Cerebellum (tissue), 4 donors: ENCODE measurements at places on chromosomes 11 and 22. TPM values are rescaled to one million over a fixed set of nuclear protein-coding genes. Genes with fewer than 3 reads are reported as not detected.
A peak's percentile ranks its signal among the peaks of the same experiment; 100 is the strongest.

Gene DKK3
- total RNA-seq: 140 TPM

- no peak for DNase-seq
These were observed 196.4 kb downstream of the LARGE1 start for GRCh38 chr22:33723915-33724314.

Gene RIBC2
- total RNA-seq: 1.9 TPM

DNA sequence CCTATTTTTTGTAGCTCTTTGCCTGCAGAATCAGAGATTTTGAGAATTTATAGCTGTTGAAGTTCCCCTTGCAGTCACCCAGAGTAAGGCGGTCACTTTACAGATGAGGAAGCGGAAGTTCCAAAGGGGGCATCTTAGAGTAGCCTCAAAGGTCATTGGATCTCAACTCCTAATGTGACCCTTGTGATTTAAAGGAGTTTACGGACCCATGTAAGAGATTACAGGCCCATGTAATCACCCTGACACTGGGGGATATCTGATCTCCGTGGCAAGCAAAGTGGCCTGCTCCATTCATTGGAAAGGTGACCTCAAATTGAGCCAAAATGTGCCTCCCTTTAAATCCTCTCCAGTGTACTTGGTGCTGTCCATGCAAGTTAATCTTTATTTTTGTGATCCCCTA, 15.7 kb downstream of the P2RX3 start:
- no peak for DNase-seq

DNA sequence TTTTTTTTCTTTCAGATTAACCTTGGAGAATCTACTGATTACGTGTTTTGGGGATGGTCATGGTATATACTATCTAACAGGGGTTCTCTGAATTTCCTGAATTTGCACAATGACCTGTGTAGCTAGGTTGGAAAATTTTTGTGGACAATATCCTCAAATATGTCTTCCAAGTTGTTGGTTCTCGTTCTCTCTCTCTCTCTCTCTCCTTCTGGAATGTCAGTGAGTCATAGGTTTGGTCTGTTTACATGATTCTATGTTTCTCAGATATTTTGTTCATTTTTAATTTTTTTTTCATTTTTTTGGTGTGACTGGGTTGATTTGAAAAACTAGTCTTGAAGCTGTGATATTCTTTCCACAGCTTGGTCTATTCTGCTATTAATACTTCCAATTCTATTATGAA, 604.0 kb upstream of the ANO3 start:
- no peak for DNase-seq

Gene DCDC1
- 54.1 TPM for total RNA-seq

GRCh38 chr22:41976070-41976901, 7.0 kb downstream of the SEPTIN3 start:
- DNase-seq: peak; percentile 90

DNA sequence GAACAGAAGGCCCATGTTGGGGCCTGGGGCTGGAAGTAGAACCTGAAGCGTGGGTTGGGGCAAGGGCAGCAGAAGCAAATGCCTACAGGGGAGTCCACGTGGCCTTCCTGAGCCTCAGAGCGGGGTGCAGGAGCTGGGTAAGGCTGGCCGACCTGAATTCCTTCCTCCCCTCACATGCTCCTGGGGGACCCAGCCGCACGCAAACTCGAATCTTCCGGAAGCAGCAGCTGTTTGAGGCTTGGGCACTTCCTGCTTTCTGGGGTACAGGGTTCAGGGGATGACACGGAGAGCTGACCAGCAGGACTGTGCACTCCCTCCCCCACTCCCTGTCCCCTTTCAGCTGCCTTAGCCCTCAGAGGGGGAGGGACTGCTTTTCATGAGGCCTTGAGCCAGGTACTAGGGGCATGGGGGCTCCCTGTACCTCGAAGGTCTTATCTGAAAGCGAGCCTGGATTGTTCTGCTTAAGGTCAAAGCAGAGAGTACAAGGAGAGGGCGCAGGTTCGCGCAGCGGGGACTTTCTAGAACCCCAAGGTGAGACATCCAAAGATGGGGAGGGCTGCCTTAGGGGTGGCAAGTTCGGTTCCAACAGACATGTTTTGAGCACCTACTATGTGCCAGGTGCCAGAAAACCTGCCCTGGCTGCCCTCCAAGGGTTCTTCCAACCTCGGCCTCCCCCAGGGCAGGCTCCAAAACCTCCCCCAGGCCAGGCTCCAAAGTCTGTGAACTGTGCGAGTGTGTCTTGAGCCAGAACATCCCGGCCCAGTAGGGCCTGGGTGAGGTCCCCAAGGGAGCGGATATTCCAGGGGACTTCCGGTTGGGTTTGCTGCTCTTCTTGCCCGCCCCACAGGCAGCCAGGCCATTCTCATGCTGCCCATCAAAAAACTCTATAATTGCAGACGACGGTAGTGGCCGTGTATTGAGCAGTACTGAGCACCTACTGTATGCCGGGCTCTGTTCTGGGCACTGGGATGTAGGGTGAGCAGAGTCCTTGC, 1.7 kb downstream of the NCF4 start:
- DNase-seq: no peak

GRCh38 chr22:23509571-23510302, 70.4 kb downstream of the IGLL1 start:
- no peak for DNase-seq

Gene MUC5AC
- under 0.01 TPM for total RNA-seq

- no peak for DNase-seq
These were observed 2.2 kb downstream of the OR56B1 start for GRCh38 chr11:5738431-5738830.

GRCh38 chr11:2099516-2100349, 39.5 kb downstream of the IGF2 start:
- DNase-seq: no peak

GRCh38 chr11:45563171-45563570, 102.3 kb downstream of the CHST1 start:
- no peak for DNase-seq

DNA sequence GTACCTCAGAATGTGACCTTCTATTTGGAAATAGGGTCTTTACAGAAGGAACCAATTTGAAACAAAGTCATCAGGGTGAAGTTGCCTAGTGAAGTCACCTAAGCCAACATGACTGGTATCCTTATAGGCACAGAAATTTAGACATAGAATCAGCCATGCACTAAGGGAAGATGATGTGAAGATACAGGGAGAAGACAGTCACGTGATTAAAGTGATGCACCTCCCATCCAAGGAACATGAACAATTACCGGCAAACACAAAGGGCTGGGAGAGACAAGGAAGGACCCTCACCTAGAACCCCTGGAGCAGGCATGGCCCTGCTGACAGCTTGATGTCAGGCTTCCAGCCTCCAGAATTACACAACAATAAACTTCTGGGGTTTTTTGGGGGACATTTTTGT, 3.2 kb upstream of the CRYBB2 start:
- DNase-seq: no peak

DNA sequence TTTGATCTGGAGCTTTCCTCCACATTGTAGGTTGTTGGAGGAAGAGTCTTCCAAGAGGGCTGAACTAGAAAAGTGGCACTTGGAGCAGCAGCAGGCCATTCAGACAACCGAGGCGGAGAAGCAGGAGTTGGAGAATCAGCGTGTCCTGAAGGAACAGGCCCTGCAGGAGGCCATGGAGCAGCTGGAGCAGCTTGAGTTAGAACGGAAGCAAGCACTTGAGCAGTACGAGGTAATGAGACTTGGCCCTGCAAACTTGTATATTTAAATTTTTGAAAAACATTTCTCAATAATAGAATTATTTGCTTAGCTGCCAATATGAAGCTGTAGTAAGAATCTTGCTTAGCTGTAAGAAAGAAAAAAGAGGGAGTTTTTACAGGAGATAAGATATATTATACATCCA, 84.0 kb downstream of the SWAP70 start:
- DNase-seq: no peak

- no peak for DNase-seq
These were observed 14.2 kb downstream of the ATM start for GRCh38 chr11:108237058-108237481.

DNA sequence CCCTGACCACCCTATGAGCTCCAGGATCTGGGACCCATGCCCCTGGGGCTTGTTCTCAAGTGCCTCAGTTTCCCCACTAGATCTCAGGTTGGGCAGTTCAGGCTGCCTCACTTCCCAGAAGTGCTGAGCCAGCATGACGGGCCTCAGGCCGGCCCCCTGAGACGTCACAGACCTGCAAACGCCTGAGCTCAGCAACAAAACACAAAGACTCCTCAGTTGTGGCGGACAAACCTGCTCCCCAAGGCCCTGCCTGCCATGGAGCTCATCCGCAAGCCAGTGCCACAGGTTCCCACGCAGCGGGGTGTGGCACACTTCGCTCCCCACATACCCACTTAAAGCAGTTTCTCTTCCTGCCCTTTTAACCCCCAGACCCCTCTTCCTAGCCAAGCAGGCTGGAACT, 45.2 kb downstream of the NECTIN1 start:
- no peak for DNase-seq

Gene B3GAT1
- 45.7 TPM for total RNA-seq

DNA sequence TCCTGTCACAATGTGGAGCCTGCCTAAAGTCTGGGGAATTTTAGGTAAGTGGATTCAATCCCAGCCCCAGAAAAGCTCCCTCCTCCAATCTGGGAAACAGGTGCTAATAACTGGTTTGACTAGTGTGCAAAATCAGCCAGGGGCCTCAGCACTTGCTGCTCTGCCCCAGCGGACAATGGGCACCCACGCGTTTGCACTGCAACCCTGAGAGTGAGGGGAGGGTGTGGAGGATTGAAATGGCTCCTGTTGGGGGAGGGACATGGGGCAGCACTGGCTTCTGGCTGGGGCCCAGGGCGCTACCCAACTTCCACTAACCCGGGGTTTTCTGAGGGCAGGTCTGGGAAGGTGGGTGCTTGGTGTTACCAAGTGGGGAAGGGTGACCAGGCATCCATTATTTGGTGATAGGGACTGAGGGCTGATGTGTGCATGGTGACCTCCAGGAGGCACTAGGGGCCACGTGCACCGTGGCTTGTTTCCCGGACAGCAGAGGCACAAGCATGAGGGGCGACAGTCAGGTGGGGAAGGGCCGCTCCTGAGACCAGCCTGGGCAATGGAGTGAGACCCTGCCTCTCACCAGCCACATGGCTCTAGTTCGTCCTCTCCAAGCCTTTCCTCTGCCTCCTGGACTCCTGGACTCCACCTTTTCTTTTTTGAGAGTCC, 4.3 kb upstream of the PNPLA5 start:
- DNase-seq: no peak

Gene CARD18
- not detected for total RNA-seq

GRCh38 chr11:110134110-110134509, 40.9 kb downstream of the ZC3H12C start:
- DNase-seq: no peak

DNA sequence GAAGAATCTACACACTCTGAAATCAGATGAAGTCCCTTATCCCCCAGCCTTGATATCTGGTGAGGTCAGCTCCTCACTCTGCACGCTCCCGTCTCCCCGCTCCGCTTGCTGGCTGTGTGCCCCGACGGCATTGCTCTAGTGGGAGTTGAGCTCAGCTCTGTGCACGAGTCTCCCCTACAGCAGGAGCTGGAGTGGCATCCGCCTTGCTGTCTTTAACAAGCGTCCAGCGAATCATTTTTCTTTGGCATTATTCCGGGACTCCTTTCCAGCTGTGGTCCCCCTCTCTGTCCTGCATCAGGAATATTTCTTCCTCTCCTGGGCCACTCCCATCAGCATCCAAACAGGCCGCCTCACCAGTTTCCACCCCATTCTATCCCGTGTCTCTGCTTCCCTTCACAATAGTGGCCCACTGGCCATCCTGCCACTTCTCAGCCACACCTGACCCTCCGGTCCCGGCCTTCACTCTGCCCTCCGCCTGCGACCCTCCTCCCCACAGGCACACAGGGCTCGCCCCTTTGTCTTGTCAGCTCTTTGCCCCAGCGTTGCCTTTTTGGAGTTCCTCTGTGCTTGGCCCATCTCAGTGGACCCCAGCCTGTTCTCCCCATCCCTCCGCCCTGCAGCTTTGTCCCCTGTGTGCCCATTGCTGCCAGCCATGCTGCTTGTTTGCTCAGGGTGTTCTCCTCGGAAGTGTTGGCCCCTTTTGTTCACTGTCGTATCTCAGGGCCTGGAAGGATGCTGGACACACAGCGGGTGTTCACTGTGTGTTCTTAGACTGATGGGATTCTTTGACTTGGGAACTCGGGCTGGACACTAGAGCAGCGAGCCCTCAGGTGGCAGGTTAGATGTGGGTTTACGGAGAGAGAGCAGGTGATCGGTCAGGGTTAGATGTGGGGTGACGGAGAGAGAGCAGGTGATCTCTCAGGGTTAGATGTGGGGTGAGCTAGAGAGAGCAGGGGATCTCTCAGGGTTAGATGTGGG, 441.8 kb downstream of the TBC1D22A start:
- no peak for DNase-seq

DNA sequence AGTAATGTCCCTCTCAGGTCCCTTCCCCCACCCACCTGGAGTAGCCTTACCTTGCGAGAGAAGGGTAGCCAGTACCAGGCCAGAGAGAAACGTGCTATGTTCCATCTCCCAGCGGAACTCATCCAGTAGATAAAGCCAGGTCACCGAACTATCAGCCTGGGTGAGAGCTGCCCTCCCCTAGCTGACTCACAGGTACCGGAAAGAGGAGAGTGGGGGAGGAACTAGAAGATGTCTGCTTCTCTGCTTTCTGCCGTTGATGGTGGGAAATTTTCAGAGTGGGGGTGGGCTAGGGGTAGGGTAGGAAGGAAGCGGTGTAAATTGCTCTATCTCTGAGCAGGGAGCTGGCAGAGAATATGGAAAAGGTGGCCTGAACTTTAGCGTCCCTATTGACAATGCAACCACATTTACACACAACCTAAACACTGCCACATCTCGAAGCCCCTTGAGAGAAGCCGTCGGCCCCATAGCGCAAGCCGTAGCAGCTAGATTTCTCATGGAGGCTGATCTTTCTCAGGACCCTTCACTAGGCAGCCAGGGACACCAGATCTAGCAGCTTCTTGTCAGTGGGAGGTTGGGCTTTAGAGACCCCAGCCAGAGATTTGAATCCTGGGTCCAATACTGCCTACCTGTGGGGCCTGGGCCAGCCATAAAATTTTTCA, at the start of gene CD3D:
Gene CD3D, minus strand, starts transcription at position 203 of the 659 bp plus-strand sequence. Its CDS starts 98 bp downstream, at position 105.
- DNase-seq: no peak

- peak; percentile 17 for DNase-seq
These were observed 168.5 kb downstream of the ARHGAP42 start for GRCh38 chr11:100855466-100856067.

GRCh38 chr22:24319451-24319850, 48.8 kb downstream of the SPECC1L start:
- no peak for DNase-seq

DNA sequence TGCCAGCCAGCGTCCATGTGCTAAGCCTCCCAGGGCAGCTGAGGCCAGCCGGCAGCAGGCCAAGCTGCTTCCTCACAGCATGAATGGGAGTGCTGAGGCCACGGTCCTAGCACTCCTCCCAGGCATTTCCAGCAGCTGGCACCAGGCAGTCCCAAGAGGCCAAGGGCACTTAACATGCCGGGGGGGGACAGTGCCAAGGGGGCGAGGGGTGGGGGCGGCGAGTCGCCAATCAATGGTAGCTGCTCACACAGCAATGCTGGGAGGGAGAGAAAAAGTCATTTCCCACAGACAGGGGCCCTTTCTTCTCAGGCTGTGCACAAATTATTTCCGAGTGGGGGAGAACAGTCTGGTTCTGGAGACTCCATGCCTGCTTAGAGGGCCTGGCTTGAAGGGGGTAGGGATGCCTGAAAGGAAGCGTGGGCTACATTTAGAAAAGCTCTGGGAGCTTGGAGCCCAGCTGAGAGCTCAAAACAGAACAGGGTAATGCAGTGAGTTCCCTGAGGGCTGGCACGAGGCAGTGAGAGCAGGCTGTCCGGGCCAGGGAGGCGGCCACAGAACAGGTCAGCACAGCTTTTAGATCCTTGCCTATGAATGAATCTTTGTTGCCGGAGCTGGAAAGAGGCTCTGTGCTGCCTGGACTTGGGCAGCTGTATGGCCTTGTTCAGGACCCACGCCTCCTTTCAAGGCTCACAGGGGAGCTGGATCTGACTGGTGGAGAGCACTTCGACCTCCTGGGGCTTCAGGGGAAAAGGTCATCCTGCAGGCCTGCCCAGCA, 14.4 kb upstream of the TBC1D10A start:
- DNase-seq: peak; percentile 71

- no peak for DNase-seq
These were observed 5.1 kb downstream of the EFEMP2 start for GRCh38 chr11:65867284-65868071.
